Esophagus muscularis mucosa (tissue), 4 donors: ENCODE measurements at places on chromosomes 2 and 18. TPM values are rescaled to one million over a fixed set of nuclear protein-coding genes. Genes with fewer than 3 reads are reported as not detected.

Gene COX5B
- total RNA-seq = 486 TPM

Gene CD302
- 30.8 TPM for total RNA-seq

Gene TSGA10
- total RNA-seq = 4.4 TPM

Gene CGREF1
- 0.50 TPM for total RNA-seq
